Activated CD4-positive, CD25-positive, alpha-beta regulatory T cell treated with anti-CD3 and anti-CD28 coated beads, Interleukin-2, amount 50 U/mL, for 16 hours (primary cell): ENCODE measurements at places on chromosomes 16 and 17.

DNA sequence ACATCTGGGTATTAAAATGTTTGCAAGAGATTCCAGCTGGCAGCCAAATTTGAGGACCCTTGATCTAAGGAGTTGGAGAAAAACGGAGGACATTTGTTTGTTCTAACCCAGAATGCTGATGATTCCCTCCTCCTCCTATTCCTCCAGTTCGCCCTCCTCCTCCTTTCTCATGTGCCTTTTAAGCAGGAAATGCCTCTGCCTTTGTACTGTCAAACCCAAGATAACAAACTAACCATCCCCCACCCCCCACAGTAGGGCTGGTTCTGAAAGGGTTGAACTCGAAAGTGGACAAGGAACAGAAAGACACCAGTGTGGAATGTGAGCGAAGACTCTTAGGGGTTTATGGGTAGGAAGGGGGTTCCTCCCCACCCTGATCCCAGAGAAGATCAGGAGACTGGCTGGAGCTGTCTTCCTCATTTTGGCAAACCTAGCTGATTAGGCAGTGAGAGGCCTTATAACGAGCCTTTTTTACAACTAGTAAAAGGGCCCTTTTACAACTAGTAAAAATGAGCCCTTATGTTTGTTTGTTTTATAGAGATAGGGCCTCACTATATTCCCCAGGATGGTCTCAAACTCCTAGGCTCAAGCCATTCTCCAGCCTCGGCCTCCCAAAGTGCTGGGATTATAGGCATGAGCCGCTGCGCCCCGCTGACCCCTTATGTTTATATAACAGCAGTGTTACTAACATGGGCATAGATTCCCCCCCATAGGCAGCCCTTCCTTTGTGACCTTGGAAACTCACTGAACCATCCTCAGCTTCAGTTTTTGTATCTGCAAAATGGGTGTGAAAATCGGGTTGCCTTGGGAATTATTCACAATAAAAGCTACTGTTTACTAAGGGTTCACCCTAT is 975 bp downstream of the CHD9 start:
- no peak for DNase-seq

DNA sequence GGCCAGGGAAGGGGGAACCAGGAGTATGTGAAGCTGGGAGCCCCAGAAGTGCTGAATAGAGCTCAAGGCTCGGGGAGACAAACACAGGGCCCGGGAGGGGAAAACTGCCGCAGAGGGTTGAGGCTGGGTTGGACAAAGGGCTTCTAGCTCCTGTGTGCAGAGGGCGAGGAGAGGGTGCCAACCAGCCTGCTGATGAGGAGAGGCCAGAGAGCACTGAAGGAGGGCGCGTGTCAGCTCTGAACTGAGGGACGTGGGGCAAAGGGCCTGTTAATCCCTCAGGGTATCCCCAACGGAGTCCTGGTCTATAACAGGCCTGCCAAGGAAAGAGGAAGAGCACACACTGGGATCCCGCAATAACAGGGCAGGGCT is 151.3 kb downstream of the C16orf78 start:
- DNase-seq: no peak

GRCh38 chr16:84692451-84693214 is 7.2 kb upstream of the USP10 start:
- DNase-seq: no peak

GRCh38 chr17:81683208-81683583 is 401 bp downstream of the ARL16 start:
- DNase-seq: no peak

DNA sequence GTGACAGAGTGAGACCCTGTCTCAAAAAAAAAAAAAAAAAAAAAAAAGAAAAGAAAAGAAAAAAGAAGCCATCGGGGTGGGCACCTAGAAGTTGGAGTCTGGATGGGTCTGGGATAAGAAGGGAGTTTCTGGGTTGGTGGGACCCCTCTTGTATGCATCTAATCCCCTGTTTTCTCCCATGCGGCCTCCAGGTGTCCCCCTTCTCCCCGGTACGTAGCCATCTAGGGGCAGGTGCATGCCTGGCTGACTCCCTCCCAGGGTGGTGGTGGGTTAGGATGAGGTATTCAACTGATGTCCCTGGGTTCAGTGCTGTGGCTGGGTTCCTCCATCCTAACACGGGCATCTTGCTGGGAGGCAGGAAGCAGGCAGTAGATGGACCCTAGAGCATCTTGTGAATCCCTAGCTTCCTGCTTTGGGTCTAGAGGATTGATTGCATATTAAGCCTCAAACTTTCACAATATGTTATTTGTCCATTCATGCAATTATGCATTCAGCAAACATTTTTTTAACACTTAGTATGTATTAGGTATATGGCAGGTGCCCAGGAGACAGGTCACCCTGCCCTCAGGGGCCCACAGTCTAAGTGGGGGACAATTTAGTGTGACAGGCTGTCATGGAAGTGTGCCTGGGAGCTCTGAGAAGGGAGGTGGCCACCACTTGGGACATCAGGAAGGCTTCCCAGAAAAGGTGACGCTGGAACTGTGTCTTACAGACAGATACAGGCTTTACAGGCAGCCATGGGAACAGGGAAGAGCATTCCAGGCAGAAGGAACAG is 13.1 kb downstream of the FMNL1 start:
- DNase-seq: no peak

GRCh38 chr17:7745748-7746470 is 28.4 kb downstream of the DNAH2 start:
- no peak for DNase-seq

DNA sequence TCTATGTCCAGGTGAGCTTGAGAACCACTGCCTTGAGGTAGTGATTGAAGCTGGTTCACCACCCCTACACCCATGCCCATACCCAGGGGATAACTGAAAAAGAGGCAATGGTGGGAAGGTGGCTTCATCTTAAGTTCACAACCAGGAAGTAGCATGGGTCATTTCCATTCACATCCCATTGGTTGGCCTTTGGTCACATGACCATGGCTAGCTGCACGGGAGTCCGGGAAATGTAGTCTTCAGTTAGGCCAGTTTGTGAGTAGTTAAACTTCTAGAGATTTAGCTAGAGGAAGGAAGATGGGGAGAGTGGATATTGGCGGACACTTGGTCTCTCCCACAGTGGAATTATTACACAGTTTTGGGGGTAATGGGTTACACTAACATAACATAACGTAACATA is 92.9 kb downstream of the RGS9 start:
- no peak for DNase-seq

- no peak for DNase-seq
Observed at GRCh38 chr16:80994451-80994850, 12.2 kb downstream of the CMC2 start.

- DNase-seq: no peak
Observed at GRCh38 chr16:52446080-52446479, 100.9 kb downstream of the TOX3 start.

DNA sequence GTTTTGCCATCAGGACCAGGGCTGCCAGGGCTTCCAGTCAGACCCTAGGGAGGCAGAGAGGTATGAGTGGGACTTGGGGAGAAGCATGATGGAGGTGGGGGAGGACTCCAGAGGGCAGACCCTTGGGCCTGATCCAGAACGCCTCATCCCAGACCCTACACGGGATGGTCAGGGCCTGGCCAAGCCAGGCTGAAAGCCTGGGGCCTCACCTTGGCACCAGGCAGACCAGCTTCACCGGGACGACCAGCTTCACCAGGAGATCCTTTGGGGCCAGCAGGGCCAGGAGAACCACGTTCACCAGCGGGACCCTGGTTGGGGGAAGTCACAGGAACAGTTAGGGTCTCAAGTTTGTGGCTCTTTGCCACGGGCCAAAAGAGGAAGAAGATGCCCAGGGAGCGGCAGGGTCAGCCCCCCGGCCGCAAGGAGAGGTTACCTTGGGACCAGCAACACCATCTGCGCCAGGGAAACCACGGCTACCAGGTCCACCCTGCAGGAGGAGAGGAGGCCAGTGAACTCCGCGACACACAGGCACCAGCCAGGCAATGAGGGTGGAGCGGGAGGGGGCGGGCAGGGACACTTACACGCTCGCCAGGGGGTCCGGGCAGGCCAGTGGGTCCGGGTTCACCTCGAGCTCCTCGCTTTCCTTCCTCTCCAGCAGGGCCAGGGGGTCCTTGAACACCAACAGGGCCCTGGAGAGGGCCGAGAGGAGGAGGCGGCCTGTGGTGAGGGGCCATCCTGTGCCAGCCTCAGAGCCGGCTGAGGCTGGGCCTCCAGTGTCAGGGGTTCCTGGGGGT is 7.1 kb downstream of the COL1A1 start:
- DNase-seq: no peak
